ENCODE measurements at places on chromosomes 6 and 20.

GRCh38 chr20:22814471-22815205 lies 220.5 kb upstream of the SSTR4 start:
- DNase-seq, result no peak

GRCh38 chr20:62320581-62321354 lies 18.0 kb downstream of the ADRM1 start:
- peak; percentile 46 for DNase-seq

GRCh38 chr6:155031091-155031490 lies 36.0 kb downstream of the TIAM2 start:
- no peak for DNase-seq

DNA sequence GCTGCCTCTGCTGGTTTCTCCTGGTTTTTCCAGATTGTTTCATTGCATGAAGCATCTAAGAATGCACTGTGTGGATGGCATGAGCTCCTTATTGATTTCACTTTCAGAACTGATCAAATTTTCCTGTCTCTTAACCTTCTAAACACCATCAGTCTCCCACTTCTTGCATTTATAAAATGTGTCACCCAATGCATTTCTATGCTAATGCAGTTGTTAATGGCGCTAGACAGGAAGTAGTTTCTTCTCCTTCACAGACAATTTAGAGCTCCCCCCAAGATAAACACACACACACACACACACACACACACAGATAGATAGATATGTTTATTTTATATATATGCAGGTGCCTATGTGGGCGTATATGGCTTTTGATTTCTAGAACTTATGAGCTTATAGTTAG lies 45.6 kb upstream of the FOXA2 start:
- DNase-seq, result no peak

DNA sequence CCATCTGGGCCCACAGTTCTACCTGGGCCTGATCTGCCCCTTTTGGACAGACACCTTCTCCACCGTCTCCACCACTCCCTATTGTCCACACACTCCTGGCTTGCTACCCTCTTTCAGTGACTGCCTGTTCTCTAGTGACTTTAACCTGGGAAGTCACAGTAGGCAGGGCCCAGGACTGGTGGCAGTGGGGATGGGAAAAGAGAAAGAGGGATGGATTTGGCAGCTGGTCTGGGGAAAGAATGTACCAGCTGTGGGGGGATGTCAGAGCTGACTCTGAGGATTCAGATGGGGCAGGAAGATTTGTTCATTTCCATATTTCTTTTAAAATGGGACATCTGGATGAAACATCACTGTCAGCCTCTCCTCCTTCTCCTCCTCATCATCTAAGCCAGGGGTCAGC lies 85.5 kb downstream of the SULF2 start:
- DNase-seq, result no peak

- DNase-seq, result no peak
Observed at GRCh38 chr6:9540534-9541126, 874.2 kb downstream of the TFAP2A start.

DNA sequence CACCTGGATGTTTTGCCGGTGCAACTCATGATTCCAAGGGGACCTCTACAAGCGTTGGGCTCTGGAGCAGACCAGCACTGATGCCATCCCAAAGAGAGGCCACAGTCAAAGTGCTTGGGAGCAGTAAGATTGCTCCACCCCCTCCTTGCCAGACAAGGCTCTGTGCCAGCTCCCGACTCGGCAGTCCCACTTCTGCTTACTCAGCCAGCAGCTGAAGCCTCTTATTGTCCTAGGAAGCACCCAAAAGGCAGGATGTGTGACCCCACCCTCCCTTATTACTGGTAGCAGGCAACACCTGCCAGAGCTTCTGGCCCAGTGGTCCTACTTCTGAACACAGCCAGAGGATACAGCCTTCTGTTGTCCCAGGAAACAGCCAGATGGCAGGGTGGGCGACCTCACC lies 614.2 kb downstream of the TENT5A start:
- DNase-seq, result no peak

GRCh38 chr20:5650280-5650691 lies 99.9 kb upstream of the SHLD1 start:
- DNase-seq, result no peak

GRCh38 chr6:39029156-39030011 lies 19.2 kb upstream of the GLP1R start:
- DNase-seq, result peak; percentile 74

DNA sequence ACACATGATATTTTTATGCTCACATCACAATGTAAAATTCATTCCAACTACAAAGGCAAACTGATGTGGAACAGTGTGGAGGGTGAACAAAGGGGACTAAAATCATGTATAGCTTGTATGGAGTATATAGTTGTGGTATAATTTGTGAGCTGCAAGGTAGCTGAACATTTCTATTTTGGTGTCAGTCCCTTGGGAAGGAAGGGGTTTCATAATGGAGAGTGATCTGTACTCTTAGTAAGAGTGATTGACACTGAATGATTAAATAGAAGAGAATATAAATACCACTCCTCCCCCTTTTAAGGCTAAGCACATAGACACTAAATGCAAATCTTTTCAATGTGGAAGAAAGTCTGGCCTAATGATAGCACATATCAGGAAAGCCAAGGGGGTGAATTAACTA lies 104.6 kb downstream of the POPDC3 start:
- DNase-seq, result no peak

- no peak for DNase-seq
Observed at GRCh38 chr6:66772800-66773199, 1065.8 kb upstream of the EYS start.
